CD4-positive, alpha-beta T cell treated with Interleukin-12 subunit alpha and Interleukin-12 subunit beta, for 1 hour (primary cell): ENCODE measurements at places on chromosomes 12 and 14.

GRCh38 chr12:25052196-25052913, 103.5 kb upstream of the BCAT1 start:
- peak; percentile 75 for DNase-seq

- DNase-seq, result peak; percentile 57
These were observed 6.8 kb upstream of the RNU7-1 start for GRCh38 chr12:6936636-6937480.

DNA sequence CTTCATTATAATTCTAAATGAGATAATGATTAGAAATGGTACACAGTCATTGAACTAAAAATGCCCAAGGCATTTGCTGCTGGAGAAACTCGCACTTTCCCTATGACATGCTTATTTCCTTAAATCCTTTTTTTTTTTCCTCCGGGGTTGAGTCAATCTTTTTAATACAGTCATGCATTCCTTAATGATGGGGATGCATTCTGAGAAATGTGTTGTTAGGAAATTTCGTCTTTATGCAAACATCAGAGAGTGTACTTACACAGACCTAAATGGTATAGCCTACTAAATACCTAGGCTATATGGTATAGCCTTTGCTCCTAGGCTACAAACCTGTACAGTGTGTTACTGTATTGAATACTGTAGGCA, 29.8 kb upstream of the DACT1 start:
- DNase-seq, result no peak

DNA sequence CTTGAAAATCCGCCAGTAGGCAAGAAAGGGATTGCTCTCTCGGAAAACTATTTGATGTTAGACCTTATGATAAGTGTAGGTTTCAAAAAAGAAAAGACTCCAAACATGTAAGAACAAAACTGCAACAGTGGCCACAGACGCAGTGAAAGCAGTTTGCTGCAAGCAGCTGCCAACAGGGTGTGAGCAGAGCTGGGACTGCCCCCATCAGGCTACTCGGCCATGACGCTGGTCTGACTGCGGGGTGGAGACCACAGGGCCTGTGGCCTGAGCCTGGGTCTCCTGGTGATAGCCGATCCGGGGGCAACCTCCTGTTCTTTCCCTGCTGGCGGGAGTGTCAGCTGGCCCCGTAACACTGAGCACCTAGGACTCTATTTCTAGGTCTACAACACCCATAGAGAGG, 63.2 kb downstream of the AMN start:
- DNase-seq, result no peak

GRCh38 chr12:65653946-65654629, 170.2 kb upstream of the HMGA2 start:
- no peak for DNase-seq
